ENCODE measurements at places on chromosomes 11 and 22. TPM values are rescaled to one million over a fixed set of nuclear protein-coding genes. Genes with fewer than 3 reads are reported as not detected.

DNA sequence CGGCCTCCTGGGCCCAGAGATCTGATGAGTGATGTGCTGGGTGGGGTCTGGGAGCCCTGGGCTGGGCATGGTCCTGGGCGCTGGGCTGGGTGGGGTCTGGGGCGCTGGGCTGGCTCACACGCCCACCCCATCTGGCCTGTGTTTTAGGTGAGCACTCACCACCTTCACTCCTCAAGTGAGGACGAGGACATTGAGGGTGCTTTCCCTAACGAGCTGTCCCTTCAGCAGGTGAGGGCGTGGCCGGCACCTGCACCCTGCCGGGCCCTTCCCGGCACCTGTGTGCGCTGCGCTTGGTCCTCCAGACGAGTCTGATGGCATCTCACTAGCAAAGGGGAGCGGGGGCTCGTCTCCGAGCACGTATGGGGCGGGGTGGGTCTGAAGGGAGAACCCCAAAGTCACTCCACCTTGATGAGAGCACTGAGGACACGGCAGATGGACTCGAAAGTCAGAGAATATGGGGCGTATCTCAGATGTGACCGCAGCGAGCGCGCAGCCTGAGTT is 37.9 kb downstream of the SBF1 start:
- H3K27me3 ChIP-seq = no peaks in the 10 kb centered on the region
- no peak overlapping the region for H3K4me3 ChIP-seq
- peaks cover 6% of the 10 kb centered on the region for H3K4me1 ChIP-seq
- DNase-seq = no peak

- DNase-seq = no peak
- no peak overlapping the region for H3K4me3 ChIP-seq
- peaks cover 60% of the 10 kb centered on the region for H3K36me3 ChIP-seq
These were observed 21.6 kb downstream of the AAMDC start for GRCh38 chr11:77842441-77843121.

DNA sequence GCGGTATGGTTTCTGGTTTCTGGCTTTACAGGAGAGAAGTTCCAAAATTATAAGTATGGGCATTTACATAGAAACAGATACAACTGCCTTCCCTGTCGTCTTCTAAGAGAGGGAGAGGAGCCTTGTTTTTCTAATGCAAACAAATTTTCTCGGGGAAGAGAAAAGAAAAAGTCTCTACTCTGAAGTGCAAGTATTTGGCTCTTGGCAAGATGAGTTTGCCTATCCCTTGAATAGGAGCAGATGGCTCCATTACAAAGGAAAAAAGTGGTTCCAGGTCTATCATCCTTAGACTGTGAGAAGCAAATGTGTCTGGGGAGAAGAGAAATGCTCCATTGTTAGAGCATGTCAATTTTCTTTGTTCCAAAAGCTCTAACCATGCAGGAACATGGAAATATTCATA is 455.6 kb downstream of the BUD13 start:
- peaks cover 16% of the 10 kb centered on the region for H3K4me1 ChIP-seq
- no peak overlapping the region for H3K27ac ChIP-seq
- no peak for DNase-seq
- H3K36me3 ChIP-seq = no peaks in the 10 kb centered on the region

- peaks cover 31% of the 10 kb centered on the region for H3K27me3 ChIP-seq
- no peak overlapping the region for H3K27ac ChIP-seq
- DNase-seq = no peak
- no peaks in the 10 kb centered on the region for H3K36me3 ChIP-seq
These were observed 3.5 kb downstream of the MUC2 start for GRCh38 chr11:1078191-1078601.

The ZBTB44 gene
- 89.5 TPM for total RNA-seq

The CXCR5 gene
- total RNA-seq = not detected

Measured in suprapubic skin (tissue), 4 donors.